ENCODE measurements at places on chromosomes 7 and 10. TPM values are rescaled to one million over a fixed set of nuclear protein-coding genes. Genes with fewer than 3 reads are reported as not detected.

Gene ATP5MK
- 407 TPM for total RNA-seq

- DNase-seq, result no peak
- no peak overlapping the region for H3K27ac ChIP-seq
- H3K4me1 ChIP-seq, result no peaks in the 10 kb centered on the region
- H3K27me3 ChIP-seq, result no peaks in the 10 kb centered on the region
- no peaks in the 10 kb centered on the region for H3K36me3 ChIP-seq
- H3K4me3 ChIP-seq, result no peak overlapping the region
These were observed 74.5 kb upstream of the SEMA3D start for GRCh38 chr7:85261336-85261735.

- peak; percentile 11 for DNase-seq
- H3K36me3 ChIP-seq, result no peaks in the 10 kb centered on the region
- no peaks in the 10 kb centered on the region for H3K27me3 ChIP-seq
- H3K4me3 ChIP-seq, result no peak overlapping the region
These were observed 383.1 kb upstream of the STEAP1 start for GRCh38 chr7:89771003-89771636.

DNA sequence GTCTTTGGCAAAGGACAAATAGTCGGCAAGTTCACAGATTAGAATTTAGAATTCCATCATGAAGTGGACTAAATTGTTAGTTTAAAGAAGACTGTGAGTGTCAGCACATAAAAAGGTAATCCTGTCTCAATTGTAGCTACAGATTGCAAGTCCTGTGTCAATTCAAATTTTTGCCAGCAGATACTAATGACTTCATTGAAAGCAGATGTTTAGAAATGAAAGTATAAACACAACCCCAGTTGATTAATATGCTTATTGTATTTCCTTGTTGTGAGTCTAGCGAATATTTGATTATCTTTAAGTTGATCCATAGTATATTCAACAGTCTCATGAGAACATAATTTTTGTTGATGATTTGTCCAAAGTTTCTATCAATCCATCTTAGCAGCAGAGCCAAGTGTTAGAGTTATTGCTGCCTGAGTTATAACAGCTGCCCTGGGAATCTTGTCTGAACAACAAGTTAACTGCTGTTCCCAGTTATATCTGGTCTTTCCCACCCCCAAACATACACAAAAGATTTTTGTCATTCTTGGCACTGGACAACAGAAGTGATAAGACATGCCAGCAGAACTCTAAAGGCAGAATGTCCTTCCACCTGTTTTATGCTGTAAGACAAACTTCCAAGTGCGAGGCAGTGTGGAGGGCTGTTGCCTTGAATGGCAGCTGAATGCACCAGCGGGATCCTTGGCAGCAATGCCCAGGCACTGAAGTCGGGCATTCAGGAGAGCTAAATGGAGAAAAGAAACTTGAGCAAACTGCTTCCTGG, 21.3 kb upstream of the HERPUD2 start:
- no peaks in the 10 kb centered on the region for H3K4me1 ChIP-seq
- H3K27me3 ChIP-seq, result peaks cover 21% of the 10 kb centered on the region
- H3K4me3 ChIP-seq, result no peak overlapping the region
- peak; percentile 36 for DNase-seq
